Cortex of kidney (tissue), 1 donor: ENCODE measurements at places on chromosomes 1 and 21.

DNA sequence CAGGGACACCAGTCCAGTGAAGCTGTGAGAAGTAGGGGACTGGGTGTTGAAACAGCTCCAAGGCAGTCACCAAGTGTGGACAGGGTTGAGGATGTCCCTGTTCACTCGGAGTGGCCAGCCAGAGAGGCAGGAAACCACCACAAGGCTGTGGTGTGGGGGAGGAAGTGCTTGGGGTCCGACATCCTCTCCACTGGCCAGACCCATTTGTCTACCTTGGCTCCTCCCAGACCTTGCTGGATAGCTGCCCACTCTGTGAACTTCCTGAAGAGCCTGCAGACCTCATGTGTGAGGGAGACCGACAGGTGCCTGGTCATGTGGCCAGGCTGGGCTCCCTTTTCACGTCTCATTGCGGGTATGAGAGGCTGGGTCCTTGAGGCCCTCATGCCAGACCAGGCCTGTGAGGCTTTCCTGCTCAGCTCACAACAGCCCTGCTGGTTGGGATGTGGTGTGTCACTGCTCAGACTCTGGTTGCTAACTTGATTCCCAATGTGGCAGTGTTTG, 21.8 kb downstream of the CYP4B1 start:
- no peak for DNase-seq

- no peak for DNase-seq
Observed at GRCh38 chr1:168088511-168089325, 48.0 kb downstream of the GPR161 start.

DNA sequence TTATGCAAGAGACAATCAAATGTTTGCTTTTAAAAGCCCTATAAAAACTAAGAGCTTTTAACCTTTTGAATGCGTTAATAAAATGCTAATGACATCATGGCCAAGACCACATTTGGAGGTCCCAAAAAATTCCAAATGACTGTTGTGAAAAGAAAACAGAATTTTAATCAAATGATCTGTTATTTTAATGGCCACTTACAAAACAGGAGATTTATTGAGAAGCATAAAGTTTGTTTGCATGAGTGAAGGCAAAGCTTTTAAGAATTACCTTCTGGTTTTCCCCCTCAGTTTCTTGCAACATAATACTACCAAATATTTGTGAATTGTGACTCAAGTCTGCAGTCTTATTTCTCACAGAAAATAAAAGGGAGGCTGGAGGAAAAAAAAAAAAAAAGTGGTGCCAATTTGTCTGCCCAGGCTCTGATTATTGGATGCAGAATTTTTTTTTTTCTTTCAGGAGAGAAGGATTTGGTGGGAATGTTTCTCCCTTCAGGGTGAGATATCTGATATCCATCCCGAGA, 60.7 kb downstream of the GORAB start:
- no peak for DNase-seq

DNA sequence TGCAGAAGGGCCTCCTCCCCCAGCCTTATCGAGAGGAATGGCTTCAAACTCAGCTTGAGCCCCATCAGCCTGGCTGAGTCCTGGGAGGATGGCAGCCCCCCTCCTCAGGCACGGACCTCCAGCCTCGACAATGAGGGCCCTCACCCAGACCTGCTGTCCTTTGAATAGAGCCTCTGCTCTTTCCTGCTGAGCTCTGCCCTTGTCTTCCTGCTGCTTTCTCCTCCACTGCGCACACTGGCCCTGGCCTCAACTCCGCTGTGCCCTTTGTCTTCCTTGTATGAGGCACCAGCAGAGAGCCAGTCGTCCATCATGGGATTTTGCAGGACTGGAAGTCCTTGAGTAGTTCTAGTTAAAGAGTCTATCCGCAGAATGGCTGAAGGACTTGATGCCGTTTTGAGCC, 2.0 kb downstream of the C1orf226 start:
- DNase-seq: no peak

GRCh38 chr1:236400061-236400603, 6.0 kb downstream of the EDARADD start:
- no peak for DNase-seq

DNA sequence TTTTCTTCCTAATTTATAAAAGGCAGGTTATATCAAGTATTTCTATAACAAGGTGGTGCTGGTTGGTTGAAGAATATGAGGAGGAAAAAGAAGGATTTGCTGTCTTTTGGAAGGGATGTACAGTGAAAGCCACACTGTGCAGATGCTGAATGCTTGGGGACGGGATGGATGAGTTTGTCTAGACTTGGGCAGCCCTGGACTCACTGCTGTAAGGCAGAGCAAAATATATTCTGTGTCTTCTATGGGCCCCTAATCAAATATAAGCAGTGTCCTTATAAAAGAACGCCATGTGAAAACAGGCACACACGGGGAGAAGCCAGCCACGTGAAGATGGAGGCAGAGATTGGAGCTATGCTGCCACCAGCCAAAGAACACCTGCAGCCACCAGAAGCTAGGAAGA, 47.4 kb downstream of the PHC2 start:
- no peak for DNase-seq

- no peak for DNase-seq
Observed at GRCh38 chr1:28796352-28797211, 15.4 kb upstream of the OPRD1 start.

DNA sequence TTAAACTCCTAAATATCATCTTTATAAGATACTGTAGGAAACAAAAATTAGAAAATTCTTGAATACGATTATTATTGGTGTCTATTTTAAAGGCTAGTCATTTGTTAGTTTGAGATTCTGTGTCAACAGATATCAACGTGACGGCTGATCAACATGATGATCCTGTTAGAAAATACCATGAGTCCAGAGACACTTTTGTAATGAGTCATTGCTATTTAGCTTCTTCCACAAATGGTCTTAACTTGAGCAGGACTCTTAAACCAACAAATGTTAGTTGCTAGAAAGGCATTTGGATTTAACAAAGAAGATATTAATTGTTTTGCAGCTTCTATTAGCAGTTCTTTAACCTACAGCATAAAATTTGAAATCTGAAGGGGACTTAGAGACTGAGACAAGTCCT, 131.2 kb downstream of the TGFB2 start:
- DNase-seq: no peak

DNA sequence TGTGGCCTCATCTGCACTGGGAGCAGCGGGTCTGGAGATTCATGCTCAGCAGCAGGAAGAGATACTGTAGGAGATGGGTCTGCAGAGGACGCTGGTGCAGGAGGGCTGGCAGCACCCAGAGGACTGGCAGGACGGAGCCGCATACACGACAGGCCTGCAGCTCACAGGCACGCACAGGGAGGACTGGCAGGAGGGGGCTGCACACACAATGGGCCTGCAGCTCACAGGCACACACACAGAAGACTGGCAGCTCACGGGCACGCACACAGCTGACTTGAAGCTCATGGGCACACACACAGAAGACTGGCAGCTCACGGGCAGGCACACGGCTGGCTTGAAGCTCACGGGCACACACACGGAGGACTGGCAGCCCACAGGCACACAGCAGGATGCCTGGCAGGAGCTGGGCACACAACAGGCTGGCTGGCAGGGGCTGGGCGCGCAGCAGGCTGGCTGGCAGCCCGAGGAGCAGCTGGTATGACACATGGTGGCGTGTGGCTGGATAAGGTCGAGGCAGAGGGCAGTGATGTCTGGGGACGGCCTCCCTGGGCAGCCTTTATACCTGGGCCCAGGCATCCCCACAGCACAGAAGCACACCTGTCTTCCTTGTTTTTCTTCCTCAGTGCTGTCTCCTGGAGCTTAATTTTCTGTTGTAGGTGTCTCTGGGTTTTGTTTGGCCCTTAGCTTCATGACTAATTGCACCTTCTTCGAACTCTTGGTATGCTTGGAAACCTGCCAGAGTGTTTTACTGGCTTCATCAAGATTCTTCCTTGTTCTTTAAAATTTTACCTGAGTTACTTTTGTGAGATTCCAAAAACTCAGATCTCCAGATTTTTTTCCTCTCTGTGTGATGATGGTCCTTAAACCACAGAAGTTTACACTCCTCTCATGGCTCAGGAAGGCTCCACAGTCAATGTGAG, at the start of gene KRTAP12-2:
TSS of gene KRTAP12-2 (minus strand) at position 527 of the 920 bp plus-strand sequence. CDS start at position 486, 41 bp downstream.
- DNase-seq: no peak

DNA sequence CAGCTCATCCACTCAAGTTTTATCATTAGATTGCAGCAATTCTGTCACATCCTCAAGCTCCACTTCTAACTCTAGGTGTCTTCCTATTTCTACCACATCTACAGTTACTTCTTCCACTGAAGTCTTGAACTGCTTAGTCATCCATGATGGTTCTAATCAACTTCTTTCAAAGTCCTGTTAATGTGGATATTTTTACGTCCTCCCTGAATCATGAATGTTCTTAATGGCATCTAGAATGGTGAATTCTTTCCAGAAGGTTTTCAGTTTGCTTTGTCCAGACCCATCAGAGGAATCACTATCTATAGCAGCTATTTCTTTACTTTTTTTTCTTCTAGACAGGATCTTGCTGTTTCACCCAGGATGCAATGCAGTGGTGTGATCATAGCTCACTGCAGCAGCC, 78.0 kb upstream of the RNPC3 start:
- no peak for DNase-seq

DNA sequence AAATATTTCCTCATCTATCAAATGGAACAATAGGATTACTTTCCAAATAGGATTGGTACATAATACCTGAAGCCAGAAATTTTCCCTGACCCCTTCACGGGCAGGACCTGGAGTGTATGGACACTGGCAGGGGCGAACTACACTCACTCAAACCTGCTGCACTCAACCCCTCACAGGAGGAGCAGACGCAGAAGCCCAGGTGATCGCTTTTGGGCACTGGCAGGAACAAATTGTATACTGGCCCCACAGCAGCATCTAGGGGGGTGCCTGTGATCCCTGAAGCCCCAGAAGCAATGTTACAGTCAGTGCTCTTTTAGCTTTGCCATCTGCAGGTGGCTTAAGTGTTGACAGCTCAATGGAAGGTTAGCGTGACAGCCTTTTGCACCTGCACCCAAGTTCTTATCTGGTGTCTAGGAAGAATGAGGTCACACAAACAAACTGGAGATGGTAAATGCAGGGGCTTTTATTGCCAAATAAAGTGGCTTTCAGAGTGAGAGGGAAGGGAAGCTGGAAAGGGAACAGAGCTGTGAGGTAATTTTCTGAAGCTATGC, 199.2 kb upstream of the NEGR1 start:
- DNase-seq: no peak

DNA sequence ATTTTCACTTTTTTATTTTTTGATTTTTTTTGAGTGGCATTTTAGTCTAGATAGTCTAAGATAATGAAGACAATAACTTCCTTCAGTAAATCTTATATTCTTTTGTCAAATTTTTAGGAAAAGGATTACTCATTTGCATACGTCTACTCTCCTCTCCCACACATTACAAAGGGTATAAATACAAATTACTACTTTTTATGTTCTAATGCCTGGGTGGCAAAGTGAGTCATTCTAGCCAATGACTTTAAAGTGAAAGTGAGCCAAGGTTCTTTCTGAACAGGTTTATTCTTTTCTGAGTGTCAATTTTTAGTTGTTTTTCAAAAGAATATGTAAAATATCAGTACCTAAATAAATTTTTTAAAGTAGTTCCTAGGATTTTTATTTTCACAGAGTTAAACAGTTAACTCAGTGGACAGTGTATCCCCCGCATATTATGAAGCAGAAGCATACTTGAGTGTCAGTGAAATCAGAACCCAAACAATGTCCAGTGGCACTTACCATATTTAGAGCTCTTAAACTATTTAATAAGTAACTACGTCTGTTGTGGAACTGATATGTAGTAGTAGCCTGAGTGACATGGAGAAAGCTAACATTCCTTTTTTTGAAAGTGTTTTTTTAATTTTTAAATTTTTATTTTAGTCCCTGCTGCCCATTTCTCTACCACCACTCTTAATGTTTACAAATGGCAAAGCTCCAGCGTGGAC, 141.7 kb downstream of the PHTF1 start:
- no peak for DNase-seq

DNA sequence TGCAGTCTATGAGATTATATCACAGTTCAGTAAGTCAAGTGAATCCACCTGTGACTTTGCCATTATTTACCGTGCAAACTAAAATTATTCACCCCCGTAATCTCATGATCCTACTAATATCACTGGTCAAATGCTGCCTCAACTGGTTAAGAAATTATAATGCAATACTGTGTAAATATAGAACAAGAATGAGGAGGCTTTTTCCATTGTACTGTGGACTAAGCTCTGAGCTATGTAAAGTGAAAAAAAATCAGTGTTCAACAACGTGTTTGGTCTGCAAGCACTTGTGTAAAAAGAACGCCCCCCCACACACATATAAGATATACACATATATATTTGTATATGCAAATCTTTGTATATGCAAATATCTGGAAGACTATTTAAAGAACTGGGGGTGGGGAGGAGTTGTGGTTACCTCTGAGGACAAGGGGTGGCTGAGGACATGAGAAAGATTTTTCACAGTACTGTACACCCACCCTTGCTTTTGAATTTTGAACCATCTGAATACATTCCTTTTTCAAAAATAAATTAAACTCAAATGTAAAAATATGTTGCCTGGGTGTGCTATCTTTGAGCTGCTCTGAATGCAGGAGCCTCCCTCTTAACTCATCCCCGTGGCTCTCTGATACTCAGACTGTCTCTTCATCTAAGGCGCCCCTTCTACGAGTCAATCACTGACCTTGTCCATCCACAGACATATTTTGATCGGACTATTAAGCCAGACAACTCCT, 57.0 kb downstream of the PTP4A2 start:
- no peak for DNase-seq

DNA sequence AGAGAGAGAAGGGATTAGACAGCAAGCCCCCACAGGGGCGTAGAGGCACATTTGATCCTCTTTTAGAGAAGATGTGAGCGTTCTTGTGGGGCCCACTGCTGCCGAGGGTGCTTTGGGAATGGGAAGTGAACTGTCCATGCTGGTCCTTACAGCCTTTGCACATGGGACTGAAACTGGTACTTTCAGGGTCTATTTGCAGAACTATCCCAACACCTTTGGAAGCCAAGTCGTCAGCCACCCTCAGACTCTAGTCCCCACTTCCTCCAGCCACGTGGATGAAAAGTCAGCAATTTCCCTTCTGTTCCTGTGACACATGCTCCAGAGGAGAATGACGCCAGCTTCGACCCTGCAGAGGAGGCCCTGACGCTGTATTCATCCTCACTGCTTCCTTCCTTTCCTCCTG, 2.6 kb upstream of the RAB7B start:
- DNase-seq: no peak

DNA sequence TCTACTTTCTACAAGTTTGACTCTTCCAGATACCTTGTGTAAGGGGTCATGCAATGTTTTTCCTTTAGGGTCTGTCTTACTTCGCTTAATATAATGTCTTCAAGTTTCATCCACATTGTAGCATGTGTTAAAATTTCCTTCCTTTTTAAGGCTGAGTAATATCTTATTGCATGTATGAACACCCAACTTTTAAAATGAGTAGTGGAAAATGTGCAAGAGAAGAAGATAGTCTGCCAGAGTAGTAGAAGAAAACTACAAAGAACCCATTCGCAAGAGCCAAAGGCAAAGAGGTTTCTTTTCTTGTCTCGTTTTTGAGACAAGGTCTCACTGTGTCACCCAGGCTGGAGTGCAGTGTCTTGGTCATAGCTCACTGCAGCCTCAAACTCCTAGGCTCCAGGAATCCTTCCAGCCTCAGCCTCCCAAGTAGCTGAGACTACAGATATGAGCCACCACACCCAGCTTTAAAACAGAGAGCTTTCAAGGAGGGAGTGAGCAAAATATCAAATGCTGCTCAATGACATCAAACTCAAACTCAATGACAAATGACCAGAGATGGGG, 9.4 kb downstream of the IL23R start:
- no peak for DNase-seq
